ENCODE measurements at places on chromosomes 12 and 14.

DNA sequence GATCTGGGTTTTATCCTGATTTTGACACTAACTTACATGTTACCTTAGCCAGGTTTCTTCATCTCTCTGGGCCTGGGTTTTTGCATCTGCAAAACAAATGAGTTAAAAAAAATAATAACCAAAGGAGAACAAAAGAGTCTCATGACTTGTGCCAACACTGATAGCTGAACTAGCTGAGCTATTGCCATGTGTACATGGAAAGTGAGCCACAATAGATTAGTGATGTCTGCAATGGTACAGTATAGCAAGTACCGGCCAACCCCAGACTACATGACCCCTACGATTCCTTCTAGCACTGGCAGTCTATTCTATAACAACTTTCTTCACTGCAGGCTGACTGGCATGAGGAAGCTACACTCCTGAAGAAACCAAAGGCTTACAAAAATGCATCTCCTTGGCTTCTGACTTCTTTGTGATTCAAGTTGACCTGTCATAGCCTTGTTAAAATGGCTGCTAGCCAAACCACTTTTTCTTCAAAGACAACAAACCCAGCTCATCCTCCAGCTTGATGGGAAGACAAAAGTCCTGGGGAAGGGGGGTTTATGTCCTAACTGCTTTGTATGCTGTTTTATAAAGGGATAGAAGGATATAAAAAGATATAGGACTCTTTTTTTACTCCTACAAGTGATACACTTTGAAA lies 123.7 kb downstream of the DAD1 start:
- no peak for DNase-seq

DNA sequence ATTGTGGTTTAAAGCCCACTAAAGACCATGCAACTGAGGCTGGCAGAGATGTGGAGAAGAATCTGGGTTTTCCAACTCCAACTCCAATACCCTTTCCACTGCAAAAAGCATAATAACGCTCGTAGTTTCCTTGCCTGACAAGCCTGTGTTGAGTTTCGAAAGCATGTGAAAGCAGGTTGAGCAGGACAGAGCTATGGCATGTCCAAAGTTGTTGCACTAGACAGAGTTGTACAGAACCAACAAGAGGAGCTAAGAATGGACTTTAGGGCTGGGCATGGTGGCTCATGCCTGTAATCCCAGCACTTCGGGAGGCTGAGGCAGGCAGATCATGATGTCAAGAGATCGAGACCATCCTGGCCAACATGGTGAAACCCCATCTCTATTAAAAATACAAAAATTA lies 572.0 kb upstream of the TBX3 start:
- DNase-seq = no peak

- no peak for DNase-seq
These were observed 7.9 kb downstream of the ATF7 start for GRCh38 chr12:53618275-53618674.

DNA sequence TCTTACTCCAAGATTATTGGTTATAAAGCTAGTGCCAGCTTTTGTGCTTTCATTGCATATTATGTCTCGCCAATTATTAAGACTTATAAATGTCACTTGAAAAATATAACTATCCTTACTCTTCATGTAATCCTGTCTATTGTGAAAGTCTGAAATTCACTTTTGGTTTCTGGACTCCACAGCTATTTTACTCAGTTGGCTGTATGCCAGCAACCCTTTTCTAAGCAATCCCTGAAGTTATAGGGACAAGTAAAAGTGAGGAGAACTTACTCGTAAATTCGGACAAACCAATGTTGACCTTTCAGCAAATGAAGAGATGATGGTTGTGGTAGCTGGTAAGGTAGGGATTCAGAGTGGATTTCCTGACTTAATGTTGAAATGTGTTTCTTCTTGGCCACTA lies 196.3 kb downstream of the NPAS3 start:
- DNase-seq = no peak

- DNase-seq = no peak
These were observed 9.8 kb downstream of the TMEM229B start for GRCh38 chr14:67478800-67479084.

DNA sequence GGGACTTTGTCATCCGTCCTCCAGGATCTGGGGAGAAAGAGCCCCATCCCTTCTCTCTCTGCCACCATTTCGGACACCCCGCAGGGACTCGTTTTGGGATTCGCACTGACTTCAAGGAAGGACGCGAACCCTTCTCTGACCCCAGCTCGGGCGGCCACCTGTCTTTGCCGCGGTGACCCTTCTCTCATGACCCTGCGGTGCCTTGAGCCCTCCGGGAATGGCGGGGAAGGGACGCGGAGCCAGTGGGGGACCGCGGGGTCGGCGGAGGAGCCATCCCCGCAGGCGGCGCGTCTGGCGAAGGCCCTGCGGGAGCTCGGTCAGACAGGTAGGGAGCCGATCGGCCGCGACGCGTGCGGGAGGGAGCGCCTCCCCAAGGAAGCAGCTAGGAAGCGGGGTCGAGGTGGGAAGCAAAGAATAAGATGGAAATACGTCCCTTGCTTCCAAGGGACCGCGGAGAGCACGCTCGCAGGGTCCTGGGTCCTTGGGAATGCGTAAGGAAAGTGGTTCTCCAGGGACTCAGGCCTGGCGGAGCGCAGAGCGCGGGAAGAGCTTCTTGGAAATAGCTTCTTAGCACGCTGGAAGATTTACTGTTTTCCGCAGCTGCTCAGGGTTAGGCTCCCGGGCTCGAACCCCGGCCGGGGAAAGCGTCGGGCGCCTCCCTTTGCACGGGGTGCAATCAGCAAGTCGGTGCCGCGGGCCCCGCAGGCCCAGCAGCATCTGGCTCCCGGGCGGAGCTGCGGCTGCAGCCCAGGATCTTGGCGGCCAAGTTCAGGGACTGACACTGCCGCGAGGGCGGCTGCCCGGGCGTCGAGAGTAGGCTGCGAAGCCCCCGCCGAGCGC lies 457 bp downstream of the SOCS2 start:
- no peak for DNase-seq

DNA sequence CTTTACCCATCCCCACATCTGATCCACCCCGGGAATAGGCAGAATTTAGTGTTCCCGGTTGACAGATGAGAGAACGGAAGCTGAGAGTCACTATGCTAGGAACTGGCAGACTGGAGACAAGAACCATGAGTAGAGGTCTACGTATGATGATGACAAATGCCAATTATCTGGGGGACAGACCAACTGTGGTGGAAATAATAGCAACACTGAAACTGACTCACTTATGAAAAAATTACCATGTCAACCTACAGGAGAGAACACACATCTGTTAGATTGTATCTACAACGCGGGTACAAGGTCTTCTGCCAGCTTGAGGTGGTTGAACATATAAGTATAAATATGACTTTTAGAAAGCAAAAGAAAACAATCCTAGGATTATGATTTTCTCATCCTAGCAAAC lies 15.4 kb upstream of the SELPLG start:
- no peak for DNase-seq

- no peak for DNase-seq
These were observed 24.2 kb downstream of the FGD4 start for GRCh38 chr12:32423559-32423958.

DNA sequence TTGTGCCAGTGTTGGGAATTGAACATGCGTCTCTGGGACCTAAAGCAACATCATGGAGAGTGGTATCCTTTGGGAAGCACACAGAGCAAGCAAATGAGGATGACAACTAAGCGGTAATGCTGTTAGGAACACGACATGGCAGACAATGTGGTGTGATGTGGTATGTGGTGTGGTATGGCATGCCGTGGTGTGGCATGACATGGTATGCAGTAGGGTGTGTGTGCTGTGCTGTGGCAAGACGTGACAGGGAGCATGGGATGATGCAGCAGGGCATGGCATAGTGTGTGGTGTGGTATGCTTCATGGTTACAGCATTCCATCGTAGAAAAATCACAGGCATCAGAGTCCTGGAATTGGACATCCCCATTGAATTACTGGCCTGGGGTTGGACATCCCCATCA lies 108.7 kb downstream of the RTN1 start:
- DNase-seq = no peak

DNA sequence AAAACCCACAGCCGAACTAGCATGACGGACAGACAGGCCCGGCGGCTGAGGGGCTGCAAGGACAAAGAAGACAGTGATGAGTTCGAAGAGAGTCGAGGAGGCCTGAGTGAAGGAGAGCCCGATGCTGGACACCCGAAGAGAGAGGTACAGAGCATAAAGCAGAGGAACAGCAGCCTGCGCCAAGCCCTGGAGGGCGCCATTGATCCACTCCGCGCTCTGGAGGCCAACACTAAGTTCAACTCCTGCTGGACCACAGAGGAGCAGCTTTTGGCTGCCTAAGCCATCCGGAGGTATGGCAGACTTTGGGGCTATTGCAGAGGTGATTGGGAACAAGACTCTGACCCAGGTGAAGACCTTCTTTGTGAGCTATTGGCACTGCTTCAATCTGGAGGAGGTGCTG lies 7.8 kb upstream of the PLXNC1 start:
- no peak for DNase-seq

DNA sequence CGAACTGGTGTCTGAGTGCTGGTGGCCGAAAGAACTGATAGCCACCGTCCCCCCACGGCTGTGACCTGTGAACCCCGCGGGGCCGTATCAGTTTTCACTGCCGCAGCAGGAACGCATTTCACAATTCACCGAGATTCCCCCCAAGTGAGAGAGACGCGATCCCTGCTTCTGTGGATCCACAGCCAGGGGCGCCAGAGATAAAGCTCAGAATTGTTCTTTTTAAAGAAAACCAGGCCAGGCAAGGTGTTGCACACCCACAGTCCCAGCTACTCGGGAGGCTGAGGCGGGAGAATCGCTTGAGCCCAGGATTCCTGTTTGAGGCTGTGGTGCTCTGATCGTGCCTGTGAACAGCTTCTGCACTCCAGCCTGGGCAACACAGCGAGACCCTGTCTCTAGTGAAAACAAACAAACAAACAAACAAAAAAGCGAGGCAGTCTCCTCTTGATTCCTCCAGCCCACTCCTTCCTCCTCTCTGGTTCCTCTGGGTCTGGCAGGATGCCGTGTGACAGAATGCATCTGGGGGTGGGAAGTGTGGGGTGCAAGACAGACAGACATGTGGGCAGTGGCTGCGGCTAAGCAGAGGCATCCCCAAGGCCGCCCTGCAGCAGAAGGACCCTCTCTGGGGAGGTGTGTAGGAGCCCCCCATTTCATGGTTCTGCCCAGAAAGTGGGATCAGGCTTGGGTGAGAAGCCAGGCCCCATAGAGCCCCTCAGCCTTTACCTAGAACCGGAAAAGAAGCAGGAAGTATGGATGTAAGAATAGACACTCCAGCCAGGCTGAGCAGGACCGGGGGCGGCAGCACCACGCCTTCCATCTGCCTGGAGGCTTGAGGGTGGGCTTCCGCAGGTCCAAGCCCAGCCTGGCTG lies 39.2 kb upstream of the PPP1R13B start:
- DNase-seq = no peak

- no peak for DNase-seq
These were observed 15.6 kb upstream of the PLEKHD1 start for GRCh38 chr14:69468949-69469348.

- DNase-seq = no peak
These were observed 446.8 kb downstream of the AEBP2 start for GRCh38 chr12:19886065-19886464.

Data from NCI-H2107 (cell line).